Stimulated activated CD4-positive, alpha-beta T cell treated with anti-CD3 and anti-CD28 coated beads, Interleukin-1b, Interleukin-23, amount 100 ng/mL, for 4 hours (primary cell): ENCODE measurements at places on chromosomes 7 and 10.

GRCh38 chr10:74418285-74418872 is 267.4 kb downstream of the ADK start:
- no peak for DNase-seq

GRCh38 chr10:43044448-43044921 is 32.4 kb upstream of the RET start:
- DNase-seq, result no peak

DNA sequence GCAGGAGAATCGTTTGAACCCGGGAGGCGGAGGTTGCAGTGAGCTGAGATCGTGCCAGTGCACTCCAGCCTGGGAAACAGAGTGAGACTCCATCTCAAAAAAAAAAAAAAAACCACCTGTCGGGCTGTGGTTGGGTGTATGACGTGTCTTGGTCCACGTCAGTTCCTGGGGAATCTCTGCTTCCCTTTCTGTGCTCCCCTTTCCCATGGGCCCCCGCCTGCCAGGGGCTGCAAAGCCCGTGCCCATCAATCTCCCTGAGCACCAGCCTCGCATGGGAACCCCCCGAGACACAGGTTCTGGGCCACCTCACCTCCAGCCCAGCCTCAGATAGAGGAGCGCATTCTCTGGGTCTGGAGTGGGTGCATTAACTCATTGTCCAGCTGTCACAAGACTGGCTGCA is 2.3 kb upstream of the SH2B2 start:
- DNase-seq, result no peak

DNA sequence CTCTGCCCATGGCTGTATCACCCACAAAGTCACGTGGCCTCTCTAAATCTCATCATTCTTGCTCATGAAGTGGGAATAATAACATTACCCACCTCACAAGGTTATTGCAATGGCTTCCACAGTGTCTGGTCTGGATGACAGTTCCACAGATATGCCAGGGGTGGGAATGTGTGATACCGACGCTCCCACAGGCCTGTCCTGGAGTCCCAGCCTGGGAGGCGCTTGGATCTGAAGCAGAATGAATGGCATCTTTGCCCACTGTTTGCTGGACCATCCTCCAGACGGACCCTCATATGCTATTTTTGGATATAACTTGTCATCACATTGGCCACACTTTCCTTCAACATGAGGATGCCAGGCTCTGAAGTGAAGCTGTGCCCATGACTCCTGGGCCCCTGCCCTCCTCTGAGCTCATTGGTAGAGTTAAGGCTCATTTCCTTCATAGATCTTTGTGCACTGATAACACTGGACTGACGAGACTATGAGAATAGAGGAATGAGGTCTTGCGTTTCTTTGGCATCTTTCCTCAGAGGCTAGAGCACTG is 279.8 kb upstream of the ZNF32 start:
- no peak for DNase-seq

GRCh38 chr7:35389636-35390035 is 135.7 kb upstream of the TBX20 start:
- no peak for DNase-seq

DNA sequence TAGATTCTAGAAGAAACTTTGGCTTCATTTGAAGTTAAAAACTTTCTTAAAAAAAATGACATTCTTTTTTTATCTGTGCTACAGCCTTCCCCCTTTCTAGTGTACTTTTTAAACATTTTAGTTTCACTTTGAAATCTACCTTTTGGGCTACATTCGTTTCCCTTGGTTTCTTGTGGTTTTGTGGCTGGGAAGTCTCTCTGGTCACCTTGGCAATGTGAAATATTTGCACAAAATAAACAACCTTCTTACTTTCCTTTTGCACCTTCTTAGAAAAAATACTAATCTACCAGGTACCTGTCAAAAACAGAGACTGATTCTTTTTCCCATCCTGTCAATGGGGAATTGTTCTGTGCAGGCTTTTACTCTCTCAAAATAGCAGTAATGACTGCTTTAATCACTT is 350.2 kb downstream of the GATA3 start:
- DNase-seq, result no peak

DNA sequence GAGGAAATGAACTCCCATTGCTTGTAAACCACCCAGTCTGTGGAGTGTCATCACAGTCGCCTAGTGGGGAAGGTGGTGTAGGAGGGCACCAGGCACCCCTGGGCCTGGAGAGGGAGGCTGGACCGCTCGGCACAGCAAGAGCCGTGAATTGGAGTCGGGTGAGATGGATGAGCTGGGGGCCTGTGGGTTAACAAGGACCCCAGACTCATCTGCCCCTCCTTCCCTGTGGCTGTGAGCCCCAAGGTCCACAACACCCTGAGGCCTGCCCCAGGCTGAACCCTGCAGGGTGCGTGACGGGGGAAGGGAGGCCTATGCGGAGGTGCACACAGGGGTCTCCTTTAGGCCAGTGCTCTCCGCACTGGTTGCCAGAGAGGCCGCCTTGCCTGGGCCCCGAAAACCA is 581.4 kb upstream of the FOXK1 start:
- no peak for DNase-seq

GRCh38 chr10:98045785-98046389 is 15.5 kb upstream of the CRTAC1 start:
- peak; percentile 37 for DNase-seq

DNA sequence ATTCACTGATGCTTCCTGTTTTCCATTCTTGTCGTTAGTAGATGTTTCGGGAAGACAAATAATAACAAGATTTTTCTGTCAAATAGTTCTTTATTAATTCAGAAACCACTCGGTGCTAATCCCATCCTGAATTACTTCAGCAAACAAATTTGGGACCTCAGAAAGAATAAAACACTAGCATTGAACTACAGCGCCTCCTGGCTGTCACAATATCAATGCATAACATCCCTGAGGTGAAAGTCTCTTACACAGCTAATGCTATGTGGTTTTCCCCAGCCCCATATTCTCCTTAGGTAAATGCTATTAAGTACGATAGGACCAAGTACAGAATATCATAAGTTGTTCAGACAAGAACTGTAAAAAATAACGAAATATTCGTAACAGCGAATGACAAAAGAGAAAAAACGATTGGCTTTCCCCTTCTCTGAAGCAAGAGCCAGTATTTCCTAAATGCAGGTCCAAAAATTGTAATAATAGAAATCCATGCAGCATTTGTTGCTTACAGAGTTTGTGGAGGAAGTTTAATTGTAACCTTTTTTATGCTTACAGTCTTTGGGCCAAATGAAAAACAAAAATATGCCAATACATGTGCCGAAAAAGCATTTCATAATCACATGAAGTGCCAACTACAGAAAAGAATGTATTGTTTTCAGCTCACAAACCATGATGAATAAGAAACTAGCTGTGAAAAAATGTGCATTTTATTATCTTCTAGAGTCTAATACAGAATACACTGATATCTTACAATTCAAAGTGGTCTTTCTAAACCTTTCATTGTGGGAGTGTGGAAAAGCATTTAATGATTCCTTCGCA is 47.3 kb downstream of the MYPN start:
- peak; percentile 47 for DNase-seq

DNA sequence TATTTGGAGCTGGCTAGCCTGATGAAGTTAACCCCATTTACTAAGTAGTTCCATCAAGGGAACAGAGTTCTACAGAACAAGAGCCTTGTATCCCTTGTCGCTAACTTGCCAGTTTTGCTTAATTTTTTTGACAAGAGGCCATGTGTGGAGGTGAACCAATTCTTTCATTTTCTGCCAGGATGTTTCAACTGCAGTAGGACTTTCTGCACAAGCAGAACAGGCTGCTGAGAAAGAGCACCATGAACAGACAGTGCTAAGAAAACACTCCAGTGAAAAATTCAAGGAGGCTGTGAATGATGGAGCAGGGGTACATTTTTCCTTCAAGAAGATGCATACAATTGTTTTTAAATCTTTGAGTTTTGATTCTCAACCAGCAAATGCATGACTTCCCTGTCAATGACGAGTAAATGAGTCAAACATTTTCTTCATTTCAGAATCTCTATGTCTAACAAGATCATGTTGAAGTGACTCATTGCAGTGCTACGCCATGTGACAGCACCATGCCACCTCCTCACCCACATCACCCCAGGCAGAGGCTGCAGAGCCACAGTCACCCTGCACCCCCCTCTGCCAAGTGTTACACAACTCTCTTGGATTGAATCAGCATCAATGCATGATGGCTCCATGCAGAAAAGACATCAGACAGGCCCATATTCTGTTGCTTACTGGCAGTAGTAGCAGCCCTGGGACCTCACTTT is 193.1 kb downstream of the COBL start:
- DNase-seq, result peak; percentile 44

GRCh38 chr10:52568309-52568708 is 204.3 kb downstream of the MBL2 start:
- no peak for DNase-seq

- DNase-seq, result no peak
Measured at GRCh38 chr10:89201345-89202032, 5.6 kb downstream of the CH25H start.

DNA sequence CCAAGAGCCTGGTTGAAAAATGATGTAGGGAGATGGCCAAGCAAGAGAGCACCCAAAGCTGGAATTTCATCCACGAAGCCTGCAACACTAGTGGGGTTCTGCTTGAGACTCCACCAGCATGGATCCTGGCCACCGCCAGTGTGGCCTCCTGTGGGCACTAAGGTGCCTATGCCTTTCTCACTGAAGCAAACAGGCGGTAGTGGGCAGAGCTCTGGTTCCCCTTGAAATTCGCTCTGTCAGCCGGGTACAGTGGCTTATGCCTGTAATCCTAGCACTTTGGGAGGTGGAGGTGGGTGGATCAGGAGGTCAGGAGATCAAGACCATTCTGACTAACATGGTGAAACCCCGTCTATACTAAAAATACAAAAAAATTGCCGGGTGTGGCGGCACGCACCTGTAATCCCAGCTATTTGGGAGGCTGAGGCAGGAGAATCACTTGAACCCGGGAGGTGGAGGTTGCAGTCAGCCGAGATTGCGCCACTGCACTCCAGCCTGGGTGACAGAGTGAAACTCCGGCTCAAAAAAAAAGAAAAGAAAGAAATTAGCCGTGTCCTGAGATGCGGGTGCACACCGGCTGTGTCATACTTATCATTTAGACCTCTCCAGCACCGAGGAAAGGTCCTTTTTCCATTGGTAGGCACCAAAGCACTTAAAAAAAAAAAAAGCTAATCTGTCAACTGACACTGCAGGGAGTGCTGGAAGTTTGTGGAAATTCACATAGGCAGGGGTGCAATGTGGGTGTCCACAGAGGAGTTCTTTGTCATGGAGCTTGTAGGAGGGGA is 28.3 kb downstream of the CCM2 start:
- DNase-seq, result no peak

GRCh38 chr7:2956526-2957368 is 86.9 kb downstream of the CARD11 start:
- peak; percentile 21 for DNase-seq

DNA sequence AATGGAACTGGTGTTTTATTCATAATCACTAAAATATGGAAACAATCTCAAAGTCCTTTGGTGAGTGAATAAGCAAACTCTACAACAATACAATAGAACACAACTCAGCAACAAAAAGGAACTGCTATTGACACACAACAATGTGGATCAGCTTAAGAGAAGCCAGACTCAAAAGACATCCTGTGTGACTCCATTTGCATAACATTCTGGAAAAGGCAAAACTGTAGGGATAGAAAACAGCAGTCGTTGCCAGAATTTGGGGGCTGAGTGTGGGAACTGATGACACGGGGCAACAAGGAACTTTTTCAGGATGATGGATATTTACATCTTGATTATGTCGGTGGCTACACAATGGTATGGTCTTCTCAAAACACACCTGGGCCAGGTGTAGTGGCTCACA is 32.4 kb upstream of the SVIL start:
- DNase-seq, result no peak

- no peak for DNase-seq
Measured at GRCh38 chr7:112529521-112529920, 48.7 kb downstream of the LSMEM1 start.

- no peak for DNase-seq
Measured at GRCh38 chr10:8254350-8254749, 199.9 kb downstream of the GATA3 start.

- DNase-seq, result no peak
Measured at GRCh38 chr7:22487978-22488642, 11.9 kb downstream of the STEAP1B start.

DNA sequence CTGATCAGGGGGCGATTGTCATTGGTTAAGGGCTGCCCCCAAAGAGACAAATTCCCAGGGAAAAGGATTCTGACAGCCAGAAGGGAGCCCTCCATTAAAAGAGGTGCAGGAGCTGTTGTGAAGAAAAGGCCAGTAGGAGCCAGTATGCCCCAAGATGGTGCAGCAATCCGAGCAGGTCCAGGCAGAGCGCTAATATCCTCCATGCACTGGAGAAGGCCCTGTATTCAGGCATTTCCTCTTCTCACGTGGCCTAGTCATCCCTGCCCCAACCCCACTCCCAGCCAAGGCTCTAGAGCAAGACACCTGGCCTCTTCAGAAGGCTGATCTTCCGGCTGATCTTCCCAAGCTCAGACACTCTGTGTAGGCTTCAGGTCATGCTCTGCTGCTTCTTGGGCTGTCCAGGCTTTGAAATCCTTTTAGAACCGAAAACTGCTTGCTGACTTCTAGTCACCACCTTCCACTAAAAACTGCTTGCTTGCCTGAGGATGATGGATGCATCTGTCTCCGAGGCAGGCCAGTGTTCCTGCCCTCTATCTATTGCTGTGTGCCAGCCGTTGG is 77.4 kb downstream of the CYP26A1 start:
- no peak for DNase-seq

DNA sequence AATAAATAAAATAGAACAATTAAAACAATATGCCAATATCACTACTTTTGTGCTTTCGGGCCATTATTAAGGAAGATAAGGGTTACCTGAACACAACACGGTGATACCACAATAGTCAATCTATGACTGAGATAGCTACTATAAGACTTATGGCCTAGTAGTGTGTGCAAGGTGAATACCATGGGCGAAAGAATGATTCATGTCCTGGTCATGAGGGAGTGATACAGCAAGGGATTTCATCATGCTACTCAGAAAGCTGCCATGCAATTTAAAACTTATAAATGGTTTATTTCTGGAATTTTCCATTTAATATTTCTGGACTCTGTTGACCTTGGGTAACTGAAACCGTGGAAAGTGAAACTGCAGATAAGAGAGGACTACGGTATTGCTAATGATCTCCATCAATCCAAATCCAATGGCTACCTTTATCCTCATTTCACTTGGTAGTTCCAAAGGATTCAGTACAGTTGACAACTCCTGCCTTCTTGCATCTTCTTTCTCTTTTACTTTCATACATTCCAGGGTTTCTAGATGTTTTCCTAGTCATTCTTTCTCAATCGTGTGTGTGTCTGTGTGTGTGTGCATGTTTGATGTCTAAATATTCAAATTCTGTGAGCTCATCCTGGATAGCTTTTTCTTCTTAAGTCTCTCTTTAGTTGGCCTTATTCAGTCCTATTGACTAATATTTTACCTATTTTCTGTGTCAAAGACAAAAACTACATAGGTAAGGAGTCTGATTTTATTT is 100.5 kb upstream of the MAGI2 start:
- DNase-seq, result no peak

DNA sequence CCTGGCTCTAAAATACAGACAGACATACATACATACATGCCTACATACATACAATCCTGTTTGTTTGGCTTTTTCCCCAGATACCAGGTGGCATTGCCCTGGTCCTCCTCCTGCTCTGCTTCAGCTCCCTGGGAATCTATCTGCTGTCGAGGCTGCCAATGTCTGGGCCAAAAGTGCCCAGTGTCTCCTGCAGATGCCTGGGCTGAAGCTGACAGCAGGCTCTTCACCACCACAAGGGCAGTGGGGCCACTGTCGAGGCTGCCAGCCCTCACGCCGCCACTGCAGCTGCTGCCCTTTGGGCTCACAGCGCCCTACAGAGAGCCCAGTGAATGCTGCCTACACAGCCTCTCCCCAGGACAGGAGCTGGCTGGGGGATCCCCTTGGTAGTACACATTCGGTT is 18.0 kb upstream of the STN1 start:
- DNase-seq, result no peak

GRCh38 chr10:44913350-44914081 is 2.4 kb downstream of the TMEM72 start:
- DNase-seq, result no peak
